Activated T-helper 1 cell treated with anti-CD3 and anti-CD28 coated beads, Interleukin-2, amount 50 U/mL, for 16 hours (primary cell): ENCODE measurements at places on chromosomes 6 and 20.

DNA sequence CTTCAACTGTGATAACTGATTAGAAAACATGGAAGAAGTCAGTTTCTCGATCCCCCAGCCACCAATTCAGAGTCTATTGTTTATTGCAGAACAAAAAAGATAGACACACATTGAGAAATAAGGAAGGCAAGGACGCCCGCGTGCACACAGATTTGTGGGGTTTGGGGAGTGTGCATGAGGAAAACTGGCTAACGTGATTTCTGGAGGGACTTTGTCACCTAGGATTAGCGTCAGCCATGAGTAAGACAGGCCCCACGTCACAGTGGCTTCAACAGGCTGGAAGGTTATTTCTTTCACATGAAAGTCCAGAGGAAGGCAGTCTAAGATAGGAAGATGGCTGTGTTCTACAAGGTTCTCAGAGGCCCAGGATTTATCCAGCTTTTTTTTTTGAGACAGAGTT, 7.7 kb downstream of the ZNF341 start:
- DNase-seq, result no peak

DNA sequence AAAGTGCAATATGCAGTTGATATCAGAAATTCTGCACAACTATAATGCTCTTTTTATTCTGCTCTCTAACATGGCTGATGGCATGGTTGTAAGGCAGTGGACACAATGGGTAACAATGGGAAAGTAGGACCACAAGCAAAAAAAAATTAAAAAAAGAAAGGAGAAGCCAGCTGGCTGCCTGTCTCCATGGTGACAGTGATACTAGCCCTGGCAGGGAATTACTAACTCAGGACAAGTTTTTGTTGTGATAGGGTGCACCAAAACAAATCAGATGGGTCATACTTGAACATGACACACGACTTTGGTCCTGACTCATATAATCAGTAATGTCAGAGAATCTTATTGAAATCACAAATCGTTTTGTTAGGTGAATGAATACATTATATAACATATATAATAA, 169.4 kb downstream of the TRDN start:
- no peak for DNase-seq

GRCh38 chr6:64085126-64085525, 449.5 kb downstream of the PHF3 start:
- DNase-seq, result no peak

DNA sequence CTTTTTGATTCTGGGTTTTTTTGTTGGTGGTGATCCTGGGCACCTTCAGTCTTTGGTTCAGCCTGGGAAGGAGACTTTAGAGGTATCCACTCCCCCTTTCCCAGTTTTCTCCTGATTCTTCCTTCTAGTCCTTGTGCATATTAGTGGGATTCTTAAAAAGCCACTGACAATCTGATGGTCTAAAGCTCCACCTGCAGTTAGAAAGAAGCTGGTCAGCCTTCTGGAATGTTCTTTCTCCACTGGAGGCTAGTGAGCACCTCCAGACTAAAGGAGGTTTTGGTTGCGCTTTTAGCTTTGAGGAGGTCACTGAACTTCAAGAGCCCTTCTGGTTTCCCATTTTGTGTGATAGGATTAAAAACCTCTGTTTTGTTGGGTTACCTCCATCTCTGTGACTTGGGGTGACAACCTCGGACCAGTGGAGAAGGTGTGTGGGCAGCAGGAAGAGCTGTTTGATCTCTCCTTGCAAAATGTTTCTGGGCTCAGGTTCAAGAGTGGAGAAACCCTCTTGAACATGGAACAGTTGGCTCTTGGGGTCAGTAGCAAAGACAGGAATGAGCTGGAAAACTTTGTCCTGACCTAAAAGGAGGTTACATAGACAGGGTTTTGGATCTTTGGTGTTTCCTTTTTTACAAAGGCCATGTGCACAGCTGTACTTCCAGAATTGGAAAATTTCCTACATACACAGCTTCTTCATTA, 29.0 kb downstream of the JARID2 start:
- no peak for DNase-seq

DNA sequence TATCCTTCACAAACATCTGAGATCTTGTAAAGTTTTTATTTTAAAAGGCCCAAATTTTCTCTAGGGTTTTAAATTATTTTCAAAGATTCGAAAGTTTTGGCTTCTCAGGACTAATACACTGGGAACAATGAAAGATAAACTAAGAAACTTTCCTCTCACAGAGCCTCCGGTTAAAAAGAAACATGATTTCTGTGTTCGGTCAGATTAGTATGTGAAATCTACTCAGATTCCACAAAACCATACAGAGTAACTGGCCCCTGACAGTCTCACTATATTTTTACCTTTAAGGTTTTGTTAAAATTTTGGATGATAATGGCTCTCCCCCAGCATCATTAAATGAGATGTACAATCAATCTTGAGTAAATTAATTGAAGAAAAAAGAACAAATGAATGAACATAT, 471.0 kb downstream of the COL12A1 start:
- DNase-seq, result no peak

DNA sequence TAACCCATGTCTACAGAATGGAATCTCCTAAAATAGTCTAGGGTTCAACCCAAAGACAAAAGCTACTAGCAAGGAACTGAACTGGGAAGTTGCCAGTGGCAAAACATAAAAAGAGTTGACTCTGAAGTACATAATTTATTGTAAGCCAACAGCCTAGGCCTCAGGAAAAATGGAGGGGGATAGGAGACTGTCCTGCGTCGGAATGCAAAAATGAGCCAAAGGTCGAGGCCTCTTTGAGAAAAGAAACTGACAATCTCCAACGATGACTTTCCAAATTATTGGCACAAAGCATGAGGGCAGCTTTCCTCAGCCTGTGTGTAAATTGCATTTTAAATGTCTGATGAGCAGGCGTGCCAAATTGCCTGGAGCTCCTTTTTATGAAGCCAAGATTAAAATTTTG, 2.1 kb downstream of the COL12A1 start:
- no peak for DNase-seq

GRCh38 chr6:14059791-14060436, 57.7 kb upstream of the CD83 start:
- no peak for DNase-seq

GRCh38 chr20:380763-381580, 412 bp downstream of the TRIB3 start:
- DNase-seq, result peak; percentile 48

GRCh38 chr6:132751306-132751705, 6.4 kb downstream of the VNN2 start:
- DNase-seq, result no peak

DNA sequence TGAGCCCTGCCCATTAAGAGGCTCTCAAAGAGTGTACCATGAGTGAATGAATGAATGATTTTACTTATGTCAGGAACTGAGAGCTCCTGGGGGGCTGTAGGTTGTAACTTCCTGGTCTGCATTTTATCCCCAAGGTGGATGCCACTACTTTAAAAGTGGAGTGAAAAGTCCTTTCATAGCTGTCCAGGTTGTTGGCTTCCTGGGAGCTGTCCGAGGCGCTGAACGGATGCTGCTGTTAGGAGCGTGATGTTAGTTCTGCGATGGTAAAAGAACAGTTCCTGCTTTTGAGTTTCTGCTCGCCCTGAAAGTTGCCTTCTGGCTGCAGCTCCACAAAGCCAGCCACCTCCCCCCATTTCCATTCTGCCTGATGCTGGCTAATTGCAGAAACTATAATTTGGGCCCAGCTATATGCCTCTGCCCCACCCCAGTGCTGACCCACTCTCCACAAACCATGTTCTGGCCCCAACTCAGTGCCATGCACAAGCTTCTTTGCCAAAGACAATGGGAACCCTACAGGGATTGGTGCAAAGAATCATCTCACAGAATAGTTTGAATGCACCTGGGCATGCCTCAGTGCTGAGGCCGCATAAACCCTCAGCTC, 330.9 kb upstream of the CDH4 start:
- no peak for DNase-seq

- no peak for DNase-seq
These were observed 14.1 kb upstream of the BEND3 start for GRCh38 chr6:107129370-107129925.

DNA sequence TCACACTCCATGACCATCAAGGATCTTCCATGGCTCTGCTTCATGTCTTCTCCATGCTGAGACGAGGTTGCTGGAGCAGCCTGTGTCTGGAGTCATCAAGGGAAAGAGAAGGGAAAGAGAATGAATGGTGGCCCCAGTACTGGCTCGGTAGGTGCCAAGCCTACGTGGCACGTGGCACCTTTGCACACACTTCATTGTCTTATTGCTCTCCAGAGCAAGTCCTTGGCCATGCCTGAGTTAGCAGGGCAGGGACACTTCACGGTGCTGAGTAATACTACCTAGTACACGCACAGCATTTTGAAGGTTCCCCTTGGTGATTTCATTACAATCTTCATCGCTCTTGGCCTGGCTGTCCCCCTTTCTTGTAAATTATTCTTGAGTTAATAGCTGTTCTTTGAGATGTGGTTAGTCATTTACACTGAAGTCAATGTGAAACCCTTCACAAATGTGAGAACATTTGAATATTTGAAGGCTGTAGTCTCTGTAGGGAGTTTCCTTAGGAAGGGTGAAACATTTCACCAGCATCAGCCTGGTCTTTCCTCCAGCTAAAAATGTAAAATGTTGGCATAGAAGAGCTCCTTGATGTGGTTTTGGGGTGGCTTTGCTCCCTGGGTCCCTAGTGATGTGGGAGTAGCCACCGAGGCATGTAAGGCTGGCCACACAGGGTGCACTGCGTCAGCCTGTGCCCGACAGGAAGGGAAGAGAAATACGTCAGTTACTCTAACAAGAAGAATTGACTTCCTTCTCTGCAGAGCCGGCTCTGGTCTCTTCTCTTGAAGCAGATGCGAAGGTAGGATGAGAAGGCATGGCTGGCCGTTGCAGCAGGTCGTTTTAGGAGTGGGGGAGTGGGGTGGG, at the start of gene SYTL3:
Gene SYTL3, plus strand, starts transcription at position 766 of the 855 bp plus-strand sequence. CDS start 13,215 bp downstream, outside the sequence.
- peak; percentile 62 for DNase-seq

DNA sequence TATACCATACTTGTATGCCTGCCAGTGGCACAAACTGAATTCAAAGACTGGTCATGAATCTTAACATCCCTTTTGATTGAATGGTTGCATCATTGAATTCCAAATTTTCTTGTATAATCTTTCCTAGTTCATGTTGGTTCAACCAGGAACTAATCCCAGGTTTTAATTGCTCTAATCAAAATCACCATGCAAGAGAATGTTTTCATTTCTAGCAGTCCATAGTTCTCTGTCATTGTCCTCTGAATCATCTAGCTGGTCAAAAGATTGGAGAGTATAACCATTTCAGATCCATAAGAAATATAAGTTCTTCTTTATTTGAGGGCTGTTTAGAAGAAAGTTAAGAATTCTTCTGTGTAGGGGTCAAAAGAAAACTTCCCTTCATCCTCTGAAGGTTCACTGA, 57.2 kb downstream of the ZNF292 start:
- no peak for DNase-seq

- DNase-seq, result no peak
These were observed 382.3 kb downstream of the CD83 start for GRCh38 chr6:14499841-14500240.

GRCh38 chr6:166046226-166046625, 121.4 kb downstream of the TBXT start:
- DNase-seq, result no peak

GRCh38 chr6:88870717-88871330, 92.6 kb downstream of the RNGTT start:
- DNase-seq, result no peak

- no peak for DNase-seq
These were observed 145.0 kb downstream of the LRRC1 start for GRCh38 chr6:53939830-53940229.

- DNase-seq, result no peak
These were observed 133.7 kb upstream of the RIN2 start for GRCh38 chr20:19624221-19624965.

DNA sequence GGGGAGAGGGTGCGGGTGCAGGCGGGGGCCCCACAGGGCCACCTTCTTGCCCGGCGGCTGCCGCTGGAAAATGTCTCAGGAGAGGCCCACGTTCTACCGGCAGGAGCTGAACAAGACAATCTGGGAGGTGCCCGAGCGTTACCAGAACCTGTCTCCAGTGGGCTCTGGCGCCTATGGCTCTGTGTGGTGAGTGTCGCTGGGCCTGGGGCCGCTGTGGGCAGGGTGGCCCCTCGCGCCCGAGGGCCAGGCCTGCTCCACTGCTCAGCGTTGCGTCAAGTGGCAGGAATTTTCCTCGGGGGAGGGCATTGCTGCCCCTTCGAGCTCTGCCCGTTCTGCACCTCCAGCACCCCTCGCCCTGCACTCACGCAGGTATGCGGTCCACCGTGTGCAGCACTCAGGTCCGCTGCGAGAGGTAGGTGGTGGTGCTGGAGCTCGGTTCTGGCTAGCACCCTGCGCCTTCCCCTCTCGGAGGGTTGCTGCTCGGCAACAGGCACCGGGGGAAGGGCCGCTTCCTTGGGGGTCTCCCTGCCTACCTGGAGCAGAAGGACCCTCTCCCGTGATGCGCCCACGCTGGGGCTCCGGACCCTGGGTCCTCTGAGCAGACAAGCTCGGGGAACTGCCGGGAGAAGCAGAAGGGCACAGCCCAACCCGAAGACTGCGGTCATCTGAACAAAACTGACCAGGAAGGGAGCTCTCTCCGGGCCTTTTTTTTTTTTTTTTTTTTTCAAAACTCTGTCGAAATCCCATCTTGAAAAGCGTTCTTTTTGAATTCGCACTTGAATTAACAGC, 674 bp downstream of the MAPK14 start:
- DNase-seq, result no peak

DNA sequence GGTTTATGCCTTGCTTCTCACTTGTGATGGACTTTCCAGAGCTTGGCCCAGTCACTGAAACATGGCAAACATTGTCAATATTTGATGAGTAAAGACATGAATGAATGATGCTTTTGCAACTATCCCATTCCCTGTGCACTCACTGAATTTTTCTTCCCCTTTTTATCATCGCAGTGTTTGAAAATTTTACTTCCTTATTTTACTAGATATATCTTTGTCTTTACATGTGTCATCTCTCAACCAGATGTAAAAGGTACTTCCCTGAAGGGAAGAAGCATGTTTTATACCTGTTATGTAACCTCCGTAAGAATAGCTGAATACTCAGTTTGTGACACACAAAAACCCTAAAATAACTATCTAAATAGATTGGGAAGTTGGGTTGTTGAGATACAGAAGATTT, 544.7 kb upstream of the FLRT3 start:
- DNase-seq, result no peak

DNA sequence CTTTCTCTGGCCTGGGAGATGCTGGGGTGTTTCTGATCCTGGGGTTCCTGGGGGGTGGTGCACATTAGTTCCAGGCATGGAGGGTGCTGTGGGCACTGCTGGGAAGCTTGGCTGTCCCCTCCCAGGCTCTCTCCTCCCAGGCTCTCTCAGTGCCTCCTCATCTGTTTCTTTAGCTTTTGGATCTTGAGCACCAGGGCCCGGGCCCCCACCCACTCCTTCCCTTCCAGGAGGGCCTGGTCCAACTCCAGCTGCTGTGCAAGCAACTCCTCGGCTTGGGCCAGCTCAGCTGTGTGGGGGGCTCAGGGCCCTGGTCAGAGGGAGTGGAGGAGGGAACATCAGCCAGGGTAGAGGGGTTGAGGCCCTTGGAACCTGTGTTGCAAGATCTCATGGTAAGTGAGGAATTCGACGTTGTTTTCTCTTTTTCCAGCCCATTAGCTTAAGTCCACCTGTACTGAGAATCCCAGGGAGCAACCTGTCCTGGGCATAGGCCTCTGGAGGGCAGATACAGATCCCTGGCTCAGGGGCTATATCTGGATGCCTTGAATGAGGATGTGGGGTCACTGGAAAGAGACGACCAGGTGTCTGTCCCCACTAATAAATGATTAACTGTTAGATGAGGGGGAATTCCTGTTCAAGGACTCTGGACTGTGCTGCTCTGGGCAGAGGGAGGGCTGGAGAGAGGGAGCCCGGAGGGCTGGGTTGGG, 34.5 kb upstream of the HLA-A start:
- DNase-seq, result no peak

- no peak for DNase-seq
These were observed 31.2 kb upstream of the NOX3 start for GRCh38 chr6:155486721-155487294.
